ENCODE measurements at places on chromosomes 7 and 10.

DNA sequence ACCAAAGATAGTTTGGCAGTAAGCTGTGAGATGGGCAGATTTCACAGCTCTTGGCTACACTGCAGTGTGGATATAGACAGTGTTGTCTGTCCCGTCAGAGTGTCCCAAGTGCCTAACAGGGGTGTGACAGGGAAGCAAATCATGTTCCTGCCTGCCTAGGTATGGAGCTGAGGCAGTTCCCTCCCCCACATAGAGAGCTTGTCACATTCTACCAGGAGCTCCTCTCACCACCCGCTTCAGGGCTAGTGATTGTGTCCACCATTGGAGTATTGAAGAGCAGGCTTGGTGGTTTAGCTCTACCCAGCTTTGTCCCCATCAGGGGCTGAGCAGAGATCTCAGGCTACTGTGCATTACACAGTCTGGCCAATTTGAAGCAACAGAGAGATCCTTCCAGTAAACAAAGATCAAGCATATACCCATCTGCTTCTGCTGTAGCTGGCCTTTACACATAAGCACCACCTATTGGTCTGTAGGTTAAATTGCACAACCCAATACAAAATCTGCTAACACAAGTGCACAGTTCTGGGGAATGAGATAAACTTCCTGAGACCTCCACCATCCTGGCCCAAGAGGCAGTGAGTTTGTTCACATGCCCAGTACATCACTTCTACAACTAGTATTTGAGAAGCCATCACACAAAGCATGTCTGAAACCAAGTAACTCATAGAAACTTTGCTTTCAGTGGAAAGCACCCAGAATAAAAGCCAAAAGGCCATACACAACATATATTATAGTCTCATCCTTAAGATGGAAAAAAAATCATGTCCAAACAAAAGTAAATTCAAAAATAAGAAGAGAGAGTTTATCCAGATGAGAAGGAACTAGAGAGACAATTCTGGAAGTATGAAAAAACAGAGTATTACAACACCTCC is 67.3 kb downstream of the GLCCI1 start:
- no peak overlapping the region for H3K4me3 ChIP-seq
- H3K4me1 ChIP-seq = no peaks in the 10 kb centered on the region
- H3K27ac ChIP-seq = no peak overlapping the region
- H3K36me3 ChIP-seq = no peaks in the 10 kb centered on the region

DNA sequence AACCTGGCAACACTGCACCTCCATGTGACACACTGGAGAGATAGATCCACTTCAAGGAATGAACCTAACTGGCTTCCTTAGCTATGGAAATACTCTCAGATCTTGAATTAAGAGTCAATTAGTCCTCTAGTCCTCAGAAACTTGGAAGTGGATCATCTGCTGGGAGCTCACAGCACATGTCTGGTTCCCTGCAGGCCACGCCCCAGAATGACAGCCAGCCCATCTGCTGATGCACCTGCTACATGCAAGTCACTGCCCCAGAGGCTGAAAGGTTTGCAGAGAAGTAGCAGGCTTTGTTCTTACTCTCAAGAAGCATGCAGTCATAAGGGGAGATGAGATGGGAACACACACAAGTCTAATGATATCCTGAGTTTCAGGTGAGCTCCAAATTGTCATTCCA is 275.9 kb downstream of the SKAP2 start:
- H3K27me3 ChIP-seq = no peaks in the 10 kb centered on the region
- H3K4me1 ChIP-seq = no peaks in the 10 kb centered on the region
- no peak overlapping the region for H3K27ac ChIP-seq
- H3K36me3 ChIP-seq = no peaks in the 10 kb centered on the region
- no peak overlapping the region for H3K4me3 ChIP-seq
- DNase-seq = no peak

DNA sequence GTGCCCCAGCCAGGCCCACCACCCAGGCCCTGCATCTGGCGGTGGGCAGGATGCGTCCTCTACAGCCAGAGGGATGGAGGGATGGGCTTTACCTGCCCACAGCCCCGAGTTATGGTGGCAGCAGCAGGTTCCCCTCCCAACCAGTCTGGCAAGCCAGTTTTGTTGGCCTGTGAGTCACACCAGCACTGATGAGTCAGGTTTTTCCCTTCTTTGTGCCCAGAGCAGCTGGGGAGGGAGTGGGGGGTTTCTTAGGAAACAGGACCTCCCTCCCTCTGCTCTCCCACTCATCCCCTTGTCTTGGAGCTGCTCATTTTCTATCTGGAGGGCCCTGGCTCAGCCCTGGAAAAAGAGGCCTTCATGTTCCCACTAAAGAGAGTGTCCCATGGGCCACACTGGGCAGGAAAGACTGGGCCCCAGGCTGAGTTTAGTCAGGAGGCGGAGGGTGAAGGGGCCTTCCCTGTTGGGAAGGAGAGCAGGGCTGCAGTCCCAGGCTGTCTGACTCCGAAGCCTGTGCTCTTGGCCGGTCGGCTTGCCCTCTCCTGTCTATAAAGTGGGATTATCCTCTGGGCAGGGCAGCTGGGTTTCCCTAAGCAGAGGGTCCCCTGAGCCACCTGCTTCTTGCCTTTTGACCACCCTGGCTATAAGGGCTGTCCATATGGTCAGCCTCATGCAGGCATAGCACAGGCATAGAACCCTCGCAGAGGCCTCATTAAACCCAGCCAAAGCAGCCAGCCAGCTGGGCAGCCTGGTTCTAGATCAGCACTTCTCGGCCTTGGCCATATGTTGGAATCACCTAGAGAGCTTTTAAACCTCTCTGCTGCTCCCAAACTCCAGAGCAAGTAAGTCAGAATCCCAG is 30.2 kb upstream of the ANKRD2 start:
- H3K27me3 ChIP-seq = no peaks in the 10 kb centered on the region
- DNase-seq = peak; percentile 98
- peaks cover 61% of the 10 kb centered on the region for H3K4me1 ChIP-seq
- H3K36me3 ChIP-seq = no peaks in the 10 kb centered on the region

GRCh38 chr10:97547271-97547600 is 25.3 kb upstream of the ANKRD2 start:
- no peak overlapping the region for H3K27ac ChIP-seq
- H3K4me1 ChIP-seq = peaks cover 31% of the 10 kb centered on the region
- H3K27me3 ChIP-seq = no peaks in the 10 kb centered on the region
- peaks cover 2% of the 10 kb centered on the region for H3K36me3 ChIP-seq

DNA sequence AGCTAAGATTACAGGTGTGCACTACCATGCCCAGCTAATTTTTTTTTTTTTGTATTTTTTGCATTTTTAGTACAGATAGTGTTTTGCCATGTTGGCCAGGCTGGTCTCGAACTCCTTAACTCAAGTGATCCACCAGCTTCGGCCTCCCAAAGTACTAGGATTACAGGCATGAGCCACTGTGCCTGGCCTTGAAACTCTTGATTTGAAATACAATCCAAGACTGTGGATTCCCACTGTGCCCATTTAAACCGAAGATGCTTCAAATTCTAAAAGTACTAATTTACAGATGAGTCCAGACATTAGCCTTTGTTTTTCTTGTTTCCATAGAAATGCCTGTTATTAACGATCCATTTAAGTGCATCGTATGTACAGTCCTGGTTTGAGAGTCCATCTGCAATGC is 130.9 kb downstream of the CACNA2D1 start:
- H3K27me3 ChIP-seq = no peaks in the 10 kb centered on the region
- no peak for DNase-seq
- no peaks in the 10 kb centered on the region for H3K4me1 ChIP-seq
- no peak overlapping the region for H3K27ac ChIP-seq

GRCh38 chr7:35370687-35371086 is 116.8 kb upstream of the TBX20 start:
- H3K4me1 ChIP-seq = no peaks in the 10 kb centered on the region
- no peak overlapping the region for H3K27ac ChIP-seq
- DNase-seq = no peak
- no peak overlapping the region for H3K4me3 ChIP-seq

GRCh38 chr7:137235434-137235833 is 108.1 kb downstream of the PTN start:
- no peak for DNase-seq
- no peak overlapping the region for H3K27ac ChIP-seq
- no peaks in the 10 kb centered on the region for H3K4me1 ChIP-seq
- H3K4me3 ChIP-seq = no peak overlapping the region

DNA sequence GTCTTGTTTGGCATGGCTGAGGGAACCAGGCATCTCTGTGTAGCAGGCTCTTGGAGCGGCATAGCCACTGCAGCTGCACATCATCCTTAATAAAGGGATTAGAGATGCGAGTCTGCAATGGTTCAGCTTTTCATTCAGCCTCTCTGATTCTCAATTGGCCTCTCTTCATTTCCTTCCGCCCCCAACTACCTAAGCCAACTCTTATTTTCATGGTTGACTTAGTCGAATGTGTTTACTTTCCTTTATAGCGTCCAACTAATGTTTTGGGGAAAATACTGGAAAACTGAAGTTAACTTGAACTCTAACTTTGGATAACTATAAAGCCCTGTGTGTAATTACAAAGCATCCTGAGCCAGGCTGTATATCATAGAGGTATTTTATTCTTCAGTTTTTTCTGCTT is 202.2 kb upstream of the KIAA1217 start:
- no peak for DNase-seq
- H3K36me3 ChIP-seq = no peaks in the 10 kb centered on the region
- no peaks in the 10 kb centered on the region for H3K27me3 ChIP-seq
- no peak overlapping the region for H3K27ac ChIP-seq
- no peaks in the 10 kb centered on the region for H3K4me1 ChIP-seq

DNA sequence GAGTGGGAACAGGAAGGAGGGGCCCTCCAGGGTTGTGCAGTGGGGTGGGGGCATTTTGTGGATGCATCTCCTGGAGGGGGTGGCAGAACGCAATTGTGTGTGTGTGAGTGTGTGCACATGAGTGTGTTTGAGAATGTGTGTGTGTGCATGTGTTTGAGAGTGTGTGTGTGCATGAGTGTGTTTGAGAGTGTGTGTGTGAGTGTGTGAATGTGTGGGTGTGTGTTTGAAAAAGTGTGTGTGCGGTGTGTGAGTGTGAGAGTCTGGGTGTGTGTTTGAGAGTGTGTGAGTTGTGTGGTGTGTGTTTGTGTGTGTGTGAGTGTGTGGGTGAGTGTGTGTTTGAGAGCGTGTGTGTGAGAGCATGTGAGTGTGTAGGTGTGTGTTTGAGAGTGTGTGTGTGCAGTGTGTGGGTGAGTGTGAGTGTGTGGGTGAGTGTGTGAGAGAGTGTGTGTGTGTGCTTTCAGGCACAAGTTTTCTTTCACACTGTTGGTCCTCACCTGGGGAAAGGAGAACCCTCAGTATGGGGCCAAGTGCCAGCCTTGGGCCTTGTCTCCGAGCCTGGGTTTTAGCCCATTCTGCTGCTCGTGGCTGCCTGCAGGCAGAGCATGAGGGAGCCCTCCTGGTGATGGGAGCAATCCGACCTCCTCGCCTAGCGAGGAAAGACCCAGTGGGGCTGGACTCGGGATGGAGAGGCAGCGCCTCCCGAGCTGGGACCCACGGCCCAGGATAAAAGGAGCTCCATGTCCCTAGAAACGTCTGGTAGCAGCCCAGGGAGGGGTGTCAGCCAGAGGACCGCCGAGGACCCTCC is 35.6 kb downstream of the CDH23 start:
- no peak overlapping the region for H3K4me3 ChIP-seq
- peaks cover 4% of the 10 kb centered on the region for H3K27me3 ChIP-seq
- H3K36me3 ChIP-seq = no peaks in the 10 kb centered on the region
- peaks cover 2% of the 10 kb centered on the region for H3K4me1 ChIP-seq
- DNase-seq = no peak

- H3K36me3 ChIP-seq = no peaks in the 10 kb centered on the region
- no peak overlapping the region for H3K27ac ChIP-seq
- no peak overlapping the region for H3K4me3 ChIP-seq
- no peaks in the 10 kb centered on the region for H3K27me3 ChIP-seq
Observed at GRCh38 chr10:113515161-113515560, 37.7 kb upstream of the HABP2 start.

GRCh38 chr10:118458957-118459641 is 117.0 kb upstream of the FAM204A start:
- H3K27me3 ChIP-seq = no peaks in the 10 kb centered on the region
- no peak for DNase-seq
- no peak overlapping the region for H3K4me3 ChIP-seq
- H3K27ac ChIP-seq = no peak overlapping the region

GRCh38 chr10:133225707-133226191 is 4.3 kb upstream of the UTF1 start:
- no peaks in the 10 kb centered on the region for H3K36me3 ChIP-seq
- peaks cover 9% of the 10 kb centered on the region for H3K27me3 ChIP-seq
- DNase-seq = no peak
- no peak overlapping the region for H3K27ac ChIP-seq
- H3K4me1 ChIP-seq = no peaks in the 10 kb centered on the region

- no peak for DNase-seq
- no peaks in the 10 kb centered on the region for H3K27me3 ChIP-seq
- no peaks in the 10 kb centered on the region for H3K36me3 ChIP-seq
- H3K4me1 ChIP-seq = no peaks in the 10 kb centered on the region
Observed at GRCh38 chr10:117746541-117747448, 204.2 kb downstream of the EMX2 start.

DNA sequence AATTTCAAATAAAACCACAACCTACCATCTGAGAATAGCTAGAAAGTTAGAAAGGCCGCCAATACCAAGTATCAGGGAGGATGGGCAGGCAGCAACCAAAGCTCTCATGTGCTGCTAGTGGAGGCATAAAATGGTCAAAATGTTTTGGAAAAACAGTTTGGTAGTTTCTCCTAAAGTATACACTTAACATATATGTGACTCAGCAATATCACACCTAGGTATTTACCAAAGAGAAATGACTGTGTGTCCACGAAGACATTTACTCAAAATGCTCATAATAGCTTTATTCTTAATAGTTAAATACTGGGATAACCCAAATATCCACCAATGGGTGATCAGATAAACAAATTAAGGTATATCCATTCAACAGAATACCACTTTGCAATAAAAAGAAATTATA is 14.3 kb downstream of the RHEB start:
- no peaks in the 10 kb centered on the region for H3K36me3 ChIP-seq
- H3K27me3 ChIP-seq = no peaks in the 10 kb centered on the region
- H3K4me3 ChIP-seq = no peak overlapping the region
- no peak overlapping the region for H3K27ac ChIP-seq
- H3K4me1 ChIP-seq = peaks cover 7% of the 10 kb centered on the region
- no peak for DNase-seq

- no peak overlapping the region for H3K4me3 ChIP-seq
- no peak overlapping the region for H3K27ac ChIP-seq
- peak; percentile 33 for DNase-seq
- peaks cover 20% of the 10 kb centered on the region for H3K4me1 ChIP-seq
Observed at GRCh38 chr10:16943295-16944285, 126.4 kb upstream of the RSU1 start.

DNA sequence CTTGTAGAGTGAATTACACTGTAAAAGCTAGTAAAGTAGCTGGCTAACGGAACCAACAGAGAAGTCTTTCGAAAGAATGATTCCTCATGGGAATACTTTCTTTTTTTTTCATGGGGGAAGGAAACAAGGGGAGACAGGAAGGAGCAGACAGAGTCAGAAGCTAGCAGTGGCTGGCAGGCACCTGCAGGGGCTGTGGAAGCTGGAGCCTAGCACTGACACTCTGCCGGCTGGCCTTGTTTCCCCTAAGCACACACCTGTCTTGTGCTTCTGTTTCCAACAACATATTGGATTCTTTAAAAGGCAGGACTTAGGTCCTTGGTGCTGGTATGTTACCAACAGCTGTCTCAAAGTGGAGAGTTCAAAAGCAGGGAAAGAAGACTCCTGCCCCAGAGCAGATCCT is 24.7 kb downstream of the NOD1 start:
- H3K4me1 ChIP-seq = peaks cover 1% of the 10 kb centered on the region
- peaks cover 63% of the 10 kb centered on the region for H3K36me3 ChIP-seq
- no peak overlapping the region for H3K27ac ChIP-seq
- no peaks in the 10 kb centered on the region for H3K27me3 ChIP-seq
